ENCODE measurements at places on chromosomes 3 and 15.

DNA sequence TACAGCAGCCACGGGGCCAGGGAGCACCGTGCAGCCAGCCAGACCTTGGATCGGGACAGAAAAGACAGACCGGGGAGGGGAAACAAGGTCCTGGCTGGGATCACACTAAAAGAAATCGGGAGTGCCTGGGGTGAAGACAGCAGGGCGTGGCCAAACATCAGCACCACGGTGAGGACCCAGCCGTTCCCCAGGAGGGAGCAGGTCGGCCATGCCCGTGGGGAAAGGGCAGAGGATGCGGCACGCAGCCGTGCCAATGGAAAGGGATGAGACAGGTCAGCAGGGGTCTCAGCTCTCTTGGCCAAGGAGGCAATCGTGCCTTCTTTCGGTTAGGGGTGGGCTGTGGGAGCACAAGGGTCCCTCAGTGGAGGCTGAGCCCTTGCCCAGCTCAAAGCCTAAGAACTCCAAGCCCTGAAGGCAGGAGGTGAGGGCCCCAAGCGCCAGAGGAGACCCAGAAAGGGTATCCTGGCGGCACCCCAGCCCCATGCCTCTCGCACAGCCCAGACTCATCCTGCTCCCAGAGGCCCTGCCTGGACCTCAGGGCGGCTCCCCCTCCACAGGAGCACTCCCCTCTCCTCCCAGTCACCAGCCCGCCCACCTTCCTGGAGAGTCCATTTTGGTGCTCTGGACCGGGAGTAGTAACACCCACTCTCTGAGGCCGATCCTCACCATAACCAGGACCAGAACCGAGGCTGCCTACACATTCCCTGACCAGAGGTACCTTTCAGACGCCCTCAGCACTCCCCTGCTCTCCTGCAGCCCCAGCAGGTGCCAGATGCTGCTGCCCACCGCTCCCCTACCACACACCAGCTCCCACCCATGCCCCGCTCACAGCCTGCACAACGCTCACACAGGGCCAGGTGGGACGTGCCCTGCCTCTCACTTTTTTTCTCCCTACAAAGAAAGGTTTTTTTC lies 23.2 kb upstream of the OCA2 start:
- DNase-seq = no peak

DNA sequence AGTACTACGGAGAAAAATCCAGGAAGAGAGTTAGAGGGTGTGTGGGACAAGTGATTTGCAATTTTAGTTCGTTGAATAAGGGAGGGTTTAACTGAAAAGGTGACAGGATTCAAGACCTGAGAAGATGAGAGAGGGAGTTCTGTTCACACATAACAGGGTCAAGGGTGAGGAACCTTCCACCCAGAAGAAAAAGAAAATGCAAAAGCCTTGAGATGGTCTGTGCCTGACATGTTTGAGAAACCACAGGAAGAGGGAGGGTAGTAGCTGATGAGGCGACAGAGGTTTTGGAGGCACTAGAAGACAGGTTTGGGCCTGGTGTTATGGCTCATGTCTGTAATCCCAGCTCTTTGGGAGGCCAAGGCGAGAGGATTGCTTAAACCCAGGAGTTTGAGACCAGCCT lies 591 bp upstream of the SLC25A20 start:
- no peak for DNase-seq

DNA sequence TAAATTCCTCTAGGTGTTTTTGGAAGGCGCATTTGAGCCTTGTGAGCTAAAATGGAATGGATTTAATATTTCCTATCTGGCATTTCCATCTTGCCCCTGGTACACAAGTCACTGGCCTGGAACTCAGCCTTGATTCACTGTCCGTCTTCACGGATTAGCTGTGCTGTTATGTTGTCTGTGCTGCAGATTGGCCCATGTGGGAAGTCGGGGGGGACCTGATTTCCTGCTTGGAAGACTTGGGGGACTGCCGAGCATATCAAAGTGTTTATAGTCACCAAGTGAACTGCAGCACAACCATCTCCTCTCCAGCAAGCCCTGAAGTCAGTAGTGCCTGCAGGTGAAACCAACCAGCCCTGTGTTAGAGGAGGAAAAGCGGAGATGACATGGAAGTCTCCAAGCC lies 12.2 kb downstream of the GHRL start:
- DNase-seq = no peak

GRCh38 chr3:186060222-186060621 lies 48.7 kb downstream of the ETV5 start:
- DNase-seq = no peak

DNA sequence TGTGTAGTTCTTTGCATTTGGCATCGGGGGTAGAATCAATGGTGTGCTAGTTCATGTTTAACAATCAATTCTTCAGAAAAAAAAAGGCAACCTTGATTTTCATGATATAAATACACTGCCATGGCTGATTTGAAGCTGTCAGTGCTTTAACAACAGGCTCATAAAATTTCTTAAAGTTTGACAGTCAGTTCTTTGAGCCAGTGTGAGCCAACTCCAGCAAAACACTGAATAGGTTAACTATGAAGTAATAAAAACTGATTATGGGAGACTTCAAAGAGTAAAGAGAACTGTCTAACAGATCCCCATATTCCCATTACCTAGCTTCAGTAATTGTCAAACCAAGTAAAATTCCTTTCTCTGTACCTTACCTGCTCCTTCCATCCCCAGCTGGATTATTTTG lies 241.7 kb upstream of the SUCLG2 start:
- no peak for DNase-seq

GRCh38 chr15:63065262-63066221 lies 23.0 kb downstream of the TPM1 start:
- DNase-seq = no peak

GRCh38 chr3:47825590-47825989 lies 22.7 kb downstream of the DHX30 start:
- no peak for DNase-seq

GRCh38 chr15:27545494-27546255 lies 553.4 kb downstream of the OCA2 start:
- peak; percentile 42 for DNase-seq

DNA sequence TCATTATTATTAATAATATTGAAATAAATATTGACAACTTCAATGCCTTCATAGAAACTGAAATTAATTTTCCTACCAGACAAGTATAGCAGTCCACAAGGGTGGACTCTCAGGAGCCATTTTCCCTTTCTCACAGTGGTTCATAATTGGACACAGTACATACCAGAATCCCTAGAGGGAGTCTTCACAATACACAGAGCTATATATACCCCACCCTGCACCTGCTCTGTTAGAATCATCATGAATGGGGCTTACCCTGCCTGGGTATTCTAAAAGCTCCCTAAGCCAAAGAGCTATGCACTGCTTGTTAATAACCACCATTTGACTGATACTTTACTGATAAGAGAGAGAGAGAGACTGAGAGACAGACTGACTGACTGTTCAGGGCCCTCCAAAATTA lies 134.9 kb downstream of the FEZF2 start:
- DNase-seq = no peak

DNA sequence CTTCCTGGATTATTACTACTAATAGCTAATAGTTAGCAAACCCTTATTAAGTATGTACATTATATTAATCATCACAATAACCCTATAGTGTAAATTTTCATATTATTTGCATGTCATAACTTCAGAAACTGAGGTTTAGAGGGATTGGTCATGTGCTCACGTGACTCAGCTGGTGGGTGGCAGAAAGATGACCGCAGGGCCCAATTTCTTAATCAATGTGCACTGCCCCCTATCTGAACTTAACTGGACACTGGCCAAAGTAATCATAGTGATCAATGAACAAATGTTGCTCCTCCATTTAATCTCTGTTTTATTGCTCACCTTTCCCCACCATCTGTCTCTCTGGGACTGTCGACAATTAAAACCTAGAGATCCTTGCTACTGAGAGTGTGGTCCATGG lies 52.2 kb downstream of the PLD1 start:
- no peak for DNase-seq

DNA sequence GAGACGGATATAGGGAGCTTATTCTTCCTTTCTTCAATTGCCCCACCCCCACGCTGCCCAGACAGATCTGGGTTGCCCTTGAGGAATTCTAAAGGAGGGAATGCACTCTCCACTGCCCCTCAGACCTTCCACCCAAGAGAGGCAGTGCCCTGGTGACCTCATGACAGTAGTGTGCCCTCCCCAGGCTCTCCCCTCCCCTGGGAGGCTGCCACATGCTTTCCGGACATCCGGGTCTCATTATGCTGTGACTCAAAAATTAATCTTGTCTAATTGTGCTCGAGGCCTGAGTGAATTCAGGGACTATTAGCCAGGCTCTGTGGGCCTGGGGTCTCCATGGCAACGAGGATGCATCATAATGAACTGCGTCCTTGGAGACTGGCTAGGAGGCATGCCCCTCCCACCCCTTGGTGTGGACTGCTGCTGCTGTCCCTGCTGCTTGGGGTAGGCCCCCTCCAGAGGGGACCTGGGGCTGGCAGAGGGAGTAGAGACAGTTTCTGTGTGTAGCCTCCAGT lies 20.8 kb downstream of the CORO2B start:
- no peak for DNase-seq

DNA sequence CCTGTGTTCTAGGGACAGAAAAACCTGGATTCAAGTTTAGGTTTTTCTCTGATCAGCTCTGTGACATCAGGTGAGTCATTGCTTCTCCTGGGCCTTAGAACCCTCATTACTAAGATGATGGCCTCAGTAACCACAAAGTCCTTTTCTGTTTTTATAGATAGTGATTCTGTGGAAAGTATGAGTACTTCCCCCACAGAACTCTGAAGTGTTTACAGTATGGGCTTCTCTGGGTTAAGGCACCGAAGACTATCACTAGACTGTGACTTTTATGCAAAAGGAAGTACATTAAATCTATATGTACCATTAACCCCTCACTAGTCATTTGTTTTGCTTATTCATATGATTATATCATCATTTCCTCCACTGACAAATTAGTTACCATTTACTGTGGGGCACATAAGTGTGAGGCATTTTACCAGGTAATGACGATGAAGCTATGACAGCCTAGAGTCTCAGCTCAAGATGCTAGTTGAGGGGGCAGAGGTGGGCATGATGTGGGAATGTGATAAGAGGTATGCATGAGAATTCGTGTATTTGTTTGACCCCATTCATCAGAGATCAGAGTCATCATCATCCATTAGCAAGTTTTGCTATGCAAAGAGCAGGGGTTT lies 15.0 kb upstream of the RORA start:
- DNase-seq = no peak

GRCh38 chr3:99373088-99373845 lies 265.1 kb upstream of the COL8A1 start:
- no peak for DNase-seq

DNA sequence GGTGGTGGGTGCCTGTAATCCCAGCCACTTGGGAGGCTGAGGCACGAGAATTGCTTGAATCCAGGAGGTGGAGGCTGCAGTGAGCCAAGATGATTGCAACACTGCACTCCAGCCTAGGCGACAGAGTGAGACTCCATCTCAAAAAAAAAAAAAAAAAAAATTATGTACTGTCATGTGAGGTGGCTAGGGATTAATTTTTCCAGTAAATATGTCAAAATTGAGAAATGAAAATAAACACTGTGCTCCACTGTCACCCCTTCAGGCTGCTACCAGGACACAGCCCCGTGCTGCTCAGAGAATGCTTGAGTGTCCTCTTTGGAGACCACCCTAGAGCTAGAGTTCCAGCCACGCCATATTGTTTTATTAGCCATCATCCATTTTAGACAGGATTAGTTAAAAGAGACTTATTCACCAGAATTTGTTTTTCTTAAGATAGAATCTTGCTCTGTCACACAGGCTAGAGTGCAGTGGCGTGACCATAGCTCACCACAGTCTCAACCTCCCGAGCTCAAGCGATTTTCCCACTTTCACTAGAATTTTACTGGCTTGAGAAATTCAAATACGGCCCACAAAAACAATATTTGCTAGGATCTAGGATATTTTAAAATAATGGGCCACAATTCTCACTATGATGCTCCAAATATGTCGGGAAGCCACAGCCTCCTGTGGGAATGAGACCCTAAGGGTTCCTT lies 642 bp downstream of the CD80 start:
- DNase-seq = no peak

- no peak for DNase-seq
These were observed 115.7 kb upstream of the PRTG start for GRCh38 chr15:55858661-55859060.

Data from HT1080 (cell line).